ENCODE measurements at places on chromosomes 2 and 18. TPM values are rescaled to one million over a fixed set of nuclear protein-coding genes. Genes with fewer than 3 reads are reported as not detected.

MC5R gene
- polyA plus RNA-seq, result not detected

DNA sequence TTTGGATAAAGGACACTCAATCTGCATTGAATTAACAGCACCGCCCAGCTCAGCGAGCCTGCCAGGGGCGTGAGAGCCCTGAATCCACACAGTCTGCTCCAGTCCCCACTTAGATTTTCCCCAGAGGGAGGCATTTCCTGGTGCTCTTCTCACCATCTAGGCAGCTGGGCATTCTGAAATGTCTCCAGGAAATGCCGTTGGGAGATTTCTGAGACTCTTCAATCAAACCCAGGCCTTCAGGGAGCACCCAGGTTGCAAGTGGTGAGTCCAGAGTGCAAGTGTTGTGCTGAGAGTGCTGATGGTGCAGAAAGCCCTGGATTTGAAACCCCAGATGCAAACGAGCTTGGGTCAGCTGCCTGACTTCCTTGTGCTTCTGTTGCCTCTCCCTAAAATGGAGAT lies 23.4 kb upstream of the TMEM37 start:
- DNase-seq, result no peak

DNA sequence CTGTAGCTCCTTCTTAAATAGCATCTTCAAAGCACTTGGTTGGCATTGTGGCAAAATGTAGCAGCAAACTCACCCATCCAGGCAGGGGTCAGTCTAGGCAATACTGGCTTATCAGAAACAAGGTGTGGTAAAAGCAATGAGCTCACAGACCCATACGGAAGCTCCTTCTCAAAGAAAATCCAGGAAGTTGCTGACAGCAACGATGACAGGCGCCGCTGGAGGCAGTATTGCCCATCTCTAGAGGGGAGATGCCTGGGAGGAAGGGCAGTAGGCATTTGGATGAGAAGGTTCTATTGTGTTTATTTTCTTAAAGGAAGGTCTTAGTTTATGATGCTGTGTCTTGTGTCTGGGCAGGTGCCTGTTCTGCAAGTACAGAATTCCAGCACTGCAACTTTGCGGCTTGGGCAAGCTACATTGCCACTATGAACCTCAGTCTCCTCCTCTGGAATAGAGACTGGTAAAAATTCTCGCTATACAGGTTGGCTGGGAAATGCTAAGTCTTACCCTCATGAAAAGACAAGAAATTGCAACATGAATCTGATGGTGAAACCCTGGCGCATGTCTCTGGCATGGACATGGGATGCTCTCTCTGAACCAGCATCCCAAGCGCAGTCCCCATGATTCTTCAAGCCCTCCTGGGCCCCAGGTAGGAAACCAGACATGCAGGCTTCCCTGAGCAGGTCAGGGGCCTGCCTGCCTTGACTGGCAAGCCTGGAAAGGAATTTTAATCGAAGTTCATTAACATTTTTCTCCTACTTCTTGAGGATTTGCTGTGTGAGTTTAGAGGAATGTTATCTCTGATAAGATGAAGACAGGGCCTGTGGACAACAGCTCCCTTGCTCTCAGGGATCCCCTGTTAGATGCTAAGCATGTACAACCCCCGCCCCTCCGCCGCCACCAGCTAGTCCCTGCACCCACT lies 156.0 kb downstream of the TFCP2L1 start:
- DNase-seq, result peak; percentile 42

DNA sequence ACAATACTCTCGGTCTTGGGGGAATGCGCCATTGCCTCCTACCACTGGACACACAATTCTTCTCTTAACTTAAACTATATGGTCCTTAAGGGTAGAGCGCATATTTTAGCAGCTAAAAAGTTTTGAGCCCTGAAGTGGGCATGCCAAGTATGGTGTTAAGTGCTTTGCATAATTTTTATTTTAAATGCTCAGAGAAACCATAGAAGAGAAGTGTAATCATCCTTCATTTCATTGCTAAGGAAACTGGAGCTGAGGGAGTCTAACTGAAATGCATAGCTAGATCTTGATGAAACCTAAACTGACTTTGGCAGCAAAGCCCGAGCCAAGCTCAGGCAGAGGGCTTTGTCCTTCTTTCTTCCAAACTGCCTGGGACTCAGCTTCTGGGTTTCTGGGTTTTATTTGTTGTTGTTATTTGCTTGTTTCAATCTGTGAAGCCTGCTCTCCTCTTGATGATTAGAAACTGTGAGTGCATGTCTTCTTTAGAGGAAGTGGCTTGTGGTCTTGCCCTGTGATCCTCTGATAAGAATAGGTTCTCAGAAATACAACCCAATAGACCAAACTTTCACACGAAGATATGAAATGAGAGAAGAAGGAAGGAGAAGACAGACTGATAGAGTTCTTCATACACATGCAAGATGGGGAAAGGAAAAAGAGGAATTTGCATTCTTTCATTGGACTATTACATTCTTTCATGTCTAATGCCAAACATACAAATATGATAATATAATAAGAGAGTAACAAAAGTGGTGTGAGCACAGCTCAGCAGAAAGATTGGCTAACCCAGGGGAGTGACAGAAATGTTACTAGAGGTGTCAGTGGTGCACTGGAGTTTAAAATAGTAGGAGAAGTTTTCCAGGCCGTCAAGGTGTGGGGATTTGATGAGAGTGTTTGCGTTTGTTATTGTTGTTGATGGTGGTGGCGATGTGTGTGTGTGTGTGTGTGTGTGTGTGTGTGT lies 7.5 kb upstream of the RNF144A start:
- no peak for DNase-seq

SRD5A2 gene
- polyA plus RNA-seq, result not detected

GRCh38 chr2:203691149-203691548 lies 15.3 kb upstream of the CD28 start:
- DNase-seq, result no peak

DNA sequence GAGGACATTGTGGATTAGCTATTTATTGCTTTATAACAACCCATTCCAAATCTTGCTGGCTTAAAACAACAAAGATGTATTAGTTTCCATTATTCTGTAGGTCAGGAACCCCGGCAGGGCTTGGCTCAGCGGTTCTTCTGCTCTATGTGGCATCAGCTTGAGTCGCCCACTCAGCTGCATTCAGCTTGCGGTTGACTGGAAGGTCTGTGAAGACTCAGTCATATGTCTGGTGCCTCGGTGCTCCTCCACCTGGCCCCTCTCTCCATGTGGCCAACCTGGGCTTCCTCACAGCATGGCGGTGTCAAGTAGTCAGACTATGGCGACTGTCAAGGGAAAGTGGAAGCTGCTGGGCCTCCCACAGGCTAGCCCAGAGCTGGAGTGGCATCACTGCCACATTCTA lies 48.6 kb downstream of the EMILIN2 start:
- no peak for DNase-seq

AFG3L2 gene
- 34.8 TPM for polyA plus RNA-seq

- DNase-seq, result no peak
Measured at GRCh38 chr18:27138079-27138478, 47.0 kb downstream of the CHST9 start.

CCDC150 gene
- polyA plus RNA-seq, result 1.7 TPM

GRCh38 chr2:14567561-14567960 lies 65.0 kb upstream of the LRATD1 start:
- DNase-seq, result peak; percentile 46

DNA sequence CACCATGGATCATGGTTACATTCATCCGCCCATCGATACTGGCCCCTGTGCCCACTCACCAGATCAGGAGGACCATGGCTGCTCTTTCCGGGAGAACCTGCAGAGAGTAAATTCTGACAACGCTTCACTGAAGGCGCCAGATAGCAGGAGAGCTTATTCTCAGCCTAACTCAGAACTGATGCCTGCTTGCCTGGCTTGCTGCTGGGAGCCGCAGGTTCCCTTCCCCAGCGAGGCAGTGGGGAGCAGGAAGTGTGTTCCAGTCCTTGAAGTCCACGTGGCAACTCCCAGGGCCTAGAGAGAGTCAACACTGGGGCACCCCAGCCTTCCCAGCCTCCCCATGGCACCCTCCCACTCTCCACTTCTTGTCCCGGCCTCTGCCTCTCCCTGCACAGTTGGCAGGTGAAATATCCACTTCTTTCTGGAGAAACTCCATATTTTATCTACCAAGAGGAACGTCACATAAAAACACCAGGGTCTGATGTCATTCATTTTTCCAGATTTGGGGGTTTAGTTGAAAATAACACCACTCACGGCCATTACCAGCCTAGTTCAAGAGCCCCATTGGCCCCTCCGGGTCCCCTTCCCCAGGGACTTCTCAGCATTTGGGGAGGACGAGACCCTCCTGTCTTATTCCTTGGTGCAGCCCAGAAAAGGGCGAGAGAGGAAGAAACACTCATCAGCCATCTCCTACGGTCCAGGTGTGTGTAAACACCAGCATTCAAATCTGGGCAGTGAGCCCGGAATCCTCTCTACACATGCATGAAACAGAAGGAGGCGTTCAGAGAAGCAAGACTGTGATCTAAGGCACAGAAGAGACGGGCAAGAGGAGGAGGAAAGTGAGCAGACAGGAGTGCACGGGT lies 3.5 kb upstream of the TUBB6 start:
- peak; percentile 77 for DNase-seq

- no peak for DNase-seq
Measured at GRCh38 chr2:222196159-222196558, 102.6 kb downstream of the PAX3 start.

GRCh38 chr2:230472621-230473018 lies 56.6 kb downstream of the SP100 start:
- peak; percentile 50 for DNase-seq

DNA sequence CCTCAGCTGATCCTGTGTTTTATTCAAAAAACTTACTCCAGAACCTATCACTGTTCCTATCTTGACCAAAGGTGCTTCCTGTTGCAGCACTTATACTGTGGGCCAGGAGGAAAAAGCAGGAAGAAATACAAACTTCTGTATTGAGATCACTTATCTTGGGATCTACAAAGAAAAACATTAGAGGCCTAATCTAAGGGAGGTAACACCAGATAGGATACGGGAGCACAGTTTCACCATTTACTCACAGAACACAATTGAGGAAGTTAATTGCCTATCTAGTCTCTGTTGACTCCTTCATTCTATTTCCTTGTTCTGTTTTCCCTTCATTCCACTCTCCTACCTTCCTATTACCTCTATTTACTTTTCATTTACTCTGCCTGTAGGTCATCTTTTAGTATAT lies 287.2 kb upstream of the LINC00305 start:
- DNase-seq, result no peak
